A549 treated with DMSO at 1 μM for 4 hours (cell line): ENCODE measurements at places on chromosomes 16 and 17. TPM values are rescaled to one million over a fixed set of nuclear protein-coding genes. Genes with fewer than 3 reads are reported as not detected.

The CMTM2 gene
- total RNA-seq: not detected in 5 replicates

The DNAH3 gene
- 0.06 to 0.19 TPM (median 0.17 TPM) in 5 replicates for total RNA-seq

The GFAP gene
- total RNA-seq: 0.44 to 2.4 TPM (median 0.71 TPM) in 5 replicates

The EVI2A gene
- not detected in 5 replicates for total RNA-seq

The CIITA gene
- 0.05 to 0.14 TPM (median 0.11 TPM) in 4 of 5 replicates, not detected in the other for total RNA-seq

The CCL3 gene
- total RNA-seq: not detected in 5 replicates
